ENCODE measurements at places on chromosomes 4 and X.

DNA sequence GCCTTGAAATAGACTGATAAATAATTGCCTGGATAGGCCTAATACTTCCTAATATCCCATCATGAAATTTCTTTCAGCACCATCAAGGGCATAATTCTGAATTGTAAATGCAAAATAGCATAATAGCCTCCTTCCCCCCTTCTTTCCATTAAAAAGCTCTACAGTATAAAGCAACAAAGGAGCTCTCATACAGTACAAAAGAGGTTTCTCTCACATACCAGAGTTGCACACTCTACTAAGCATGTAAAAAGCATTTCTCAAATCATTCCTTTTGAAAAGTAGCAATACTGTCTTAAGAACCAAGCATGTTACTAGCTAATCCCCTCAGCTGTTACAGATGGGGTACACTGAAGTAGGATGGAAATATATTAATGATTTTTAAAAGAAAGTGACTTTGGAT lies 509.0 kb downstream of the KLHL13 start:
- DNase-seq: no peak

DNA sequence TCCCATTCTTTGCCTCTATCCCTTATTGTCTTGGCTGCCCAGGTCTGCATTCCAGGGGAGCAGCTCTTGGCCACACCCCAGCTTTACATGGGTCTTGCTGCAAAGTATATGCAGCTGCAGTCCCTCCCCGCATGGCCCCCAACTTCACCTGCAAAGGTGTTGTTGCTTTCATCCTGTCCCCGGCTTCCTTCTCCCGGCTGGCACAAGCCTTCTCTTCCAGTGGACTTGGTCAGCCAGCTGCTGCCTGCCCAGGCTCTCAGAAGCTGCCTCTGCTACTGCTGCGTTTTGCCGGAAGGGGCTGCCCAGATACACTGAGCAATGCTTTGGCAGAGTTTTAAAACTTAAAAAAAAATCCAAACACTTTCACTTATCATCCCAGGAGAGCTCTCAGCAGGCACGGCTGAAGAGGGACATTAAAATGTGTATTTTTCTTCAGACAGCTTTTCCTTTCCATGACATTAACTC lies 121.2 kb upstream of the PDLIM3 start:
- no peak for DNase-seq

GRCh38 chr4:91488946-91489345 lies 814.8 kb upstream of the GRID2 start:
- DNase-seq: no peak

DNA sequence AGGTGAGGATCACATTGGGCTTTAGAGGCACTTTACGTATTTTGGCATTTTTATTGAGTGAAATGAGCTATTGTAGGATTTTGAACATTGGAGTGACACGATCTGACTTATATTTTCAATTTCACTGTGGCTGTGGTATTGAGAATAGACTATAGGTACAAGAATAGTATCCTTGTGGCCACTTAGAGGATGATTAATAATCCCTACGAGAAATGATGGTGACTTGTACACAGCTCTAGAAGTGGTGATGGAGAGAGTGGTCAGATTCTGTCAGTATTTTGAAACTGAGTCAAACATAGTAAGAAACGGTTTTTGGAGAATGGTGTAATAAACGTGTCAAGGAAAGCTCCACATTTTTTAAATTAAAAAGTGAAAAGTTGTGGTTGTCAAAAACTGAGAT lies 494.7 kb downstream of the EPHA5 start:
- DNase-seq: no peak

DNA sequence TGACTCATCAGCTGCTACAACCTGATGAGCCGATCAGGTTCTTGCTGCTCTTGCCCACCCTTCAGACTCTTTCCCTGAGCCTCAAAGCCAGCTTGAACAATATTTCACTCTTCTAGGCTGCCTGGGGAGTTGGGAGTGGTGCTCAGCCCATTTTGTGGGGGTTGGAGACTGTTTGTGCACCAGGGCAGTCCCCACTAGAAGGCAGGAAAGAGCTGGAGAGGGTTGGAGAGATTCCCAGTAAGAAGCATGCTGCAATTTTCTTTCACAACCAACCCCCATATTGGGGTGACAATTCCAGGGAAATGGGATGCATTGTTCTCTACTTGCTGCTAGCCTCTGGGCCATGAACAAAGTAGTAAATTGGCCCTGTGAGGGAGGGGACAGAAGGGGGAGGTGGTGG lies 44.1 kb downstream of the SLC16A2 start:
- DNase-seq: no peak

DNA sequence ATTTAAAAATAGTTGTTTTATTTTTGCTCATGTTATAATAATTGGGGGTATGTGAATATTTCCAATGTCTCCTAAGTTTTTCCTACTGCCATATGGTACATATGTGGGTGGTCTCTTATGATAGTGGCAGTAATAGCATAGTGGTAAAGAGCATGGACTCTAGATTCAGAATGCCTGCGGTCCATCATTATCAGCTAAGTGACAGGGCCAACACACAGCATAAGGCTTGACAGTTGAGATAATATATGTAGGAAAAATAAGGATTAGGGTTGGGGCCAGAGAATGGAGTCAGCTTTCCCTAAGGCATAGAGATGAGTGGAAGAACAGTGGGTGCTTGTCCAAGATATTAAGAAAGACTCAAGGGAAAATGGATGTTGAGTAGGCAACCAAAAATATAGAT lies 2707.5 kb downstream of the PCDH7 start:
- no peak for DNase-seq

- no peak for DNase-seq
Measured at GRCh38 chrX:142250502-142250901, 45.4 kb upstream of the MAGEC2 start.

DNA sequence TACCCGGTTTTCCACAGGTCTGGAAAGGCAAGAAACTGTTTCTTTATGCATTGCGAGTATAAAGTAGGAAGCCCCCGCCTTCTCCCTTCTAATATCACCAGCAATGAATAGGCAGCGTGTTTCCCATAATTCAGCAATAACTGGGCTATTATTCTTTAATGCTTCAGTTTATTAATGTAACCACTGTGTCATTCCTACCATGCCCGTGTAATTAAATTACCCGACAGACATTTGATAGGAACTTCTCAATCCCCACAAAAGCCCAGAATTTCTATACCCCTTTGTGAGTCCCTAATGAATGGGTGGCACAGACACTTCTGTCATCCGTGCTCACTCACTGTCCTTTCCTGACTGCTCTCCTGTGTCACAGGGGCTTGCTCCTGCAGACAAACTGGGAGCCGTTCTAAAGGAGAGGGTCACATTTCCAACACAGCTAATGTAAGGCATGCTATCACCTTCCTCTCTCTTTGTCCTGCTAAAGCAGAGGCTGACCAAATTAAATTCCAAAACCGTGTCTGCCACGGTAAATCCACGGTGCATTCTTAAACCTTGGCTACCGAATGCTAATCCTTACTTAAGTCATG lies 108.5 kb upstream of the MID1 start:
- DNase-seq: no peak

GRCh38 chr4:160795216-160795615 lies 1368.6 kb downstream of the FSTL5 start:
- DNase-seq: no peak

DNA sequence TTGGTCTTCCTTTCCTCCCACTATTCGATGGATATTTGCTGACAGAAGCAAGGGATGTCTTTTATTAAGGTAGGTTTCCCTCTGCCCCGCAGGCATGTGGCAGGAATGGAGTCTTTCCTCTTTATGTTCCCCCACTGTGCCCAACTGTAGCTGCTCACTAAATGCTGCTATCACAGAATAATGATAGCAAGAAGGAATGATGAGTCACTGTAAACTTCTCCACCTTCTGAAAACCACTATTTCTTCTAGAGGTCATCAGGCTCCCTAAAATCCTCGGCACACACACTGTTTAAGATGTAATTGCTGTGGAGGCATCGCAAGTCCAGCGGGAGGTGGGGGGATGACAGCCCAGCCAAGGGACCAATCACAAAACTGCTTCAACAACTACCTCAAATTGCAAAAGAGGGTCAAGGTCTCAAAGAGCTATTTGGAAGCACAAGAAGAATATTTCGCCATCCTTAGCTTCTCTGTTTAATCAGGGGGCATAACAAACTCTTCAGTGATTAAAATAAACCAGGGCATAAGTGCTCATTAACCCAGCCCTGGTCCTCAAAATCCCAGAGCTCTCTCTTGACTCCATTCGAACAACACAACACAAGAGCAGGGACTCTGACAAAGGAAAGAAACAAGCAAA lies 13.9 kb downstream of the QDPR start:
- no peak for DNase-seq

DNA sequence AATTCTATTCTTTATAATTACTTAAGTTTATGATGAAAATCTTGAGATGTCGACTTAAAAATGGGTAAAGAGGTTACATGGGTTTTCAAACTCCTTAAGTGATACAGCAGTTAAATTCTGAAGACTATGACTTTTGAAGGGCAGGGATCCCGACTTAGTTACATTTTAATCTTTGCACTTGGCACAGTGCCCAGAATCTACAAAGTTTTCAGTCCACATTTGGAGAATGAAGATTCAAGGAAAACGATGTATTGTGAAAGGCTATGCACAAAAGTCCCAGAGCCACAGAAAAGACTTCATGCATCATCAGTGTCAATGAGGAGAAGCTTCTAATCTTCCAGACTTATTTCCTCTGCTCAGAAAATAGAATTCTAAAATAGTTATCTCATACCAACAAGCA lies 36.3 kb upstream of the GRPR start:
- no peak for DNase-seq

DNA sequence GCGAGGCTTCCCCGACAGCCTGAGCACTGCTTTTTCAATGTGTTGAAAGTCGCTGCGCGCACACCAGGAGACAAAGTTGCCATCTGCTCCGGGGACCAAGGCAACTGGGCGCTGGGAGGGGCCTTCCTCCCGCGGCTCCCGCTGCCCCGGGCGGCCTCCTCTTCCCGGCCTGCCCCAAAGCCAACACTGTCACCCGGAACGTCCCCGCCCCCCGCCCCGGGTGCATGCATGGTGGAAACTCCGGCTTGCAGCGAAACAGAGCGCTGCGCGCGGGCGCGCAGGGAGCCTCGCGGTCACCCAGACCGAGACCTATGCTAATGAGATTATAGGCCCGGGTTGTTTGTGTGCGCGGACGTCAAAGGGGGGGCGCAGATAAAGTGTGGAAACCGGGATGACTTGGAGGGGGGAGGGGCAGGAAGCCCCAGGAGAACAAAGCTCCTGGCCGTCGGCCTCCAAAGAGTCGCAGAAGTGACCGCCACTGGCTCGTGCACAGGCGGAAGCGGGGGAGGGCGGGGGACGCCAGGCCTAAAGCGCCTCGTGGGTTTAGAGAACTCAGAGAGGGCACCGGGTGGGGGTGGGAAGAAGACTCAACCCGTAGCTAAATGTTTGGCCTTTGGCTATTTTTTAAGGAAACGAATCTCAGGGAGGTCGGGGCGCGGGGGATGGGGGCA lies 88.8 kb downstream of the BCOR start:
- DNase-seq: no peak

GRCh38 chr4:127344071-127344470 lies 288.7 kb upstream of the INTU start:
- DNase-seq: no peak

- no peak for DNase-seq
Measured at GRCh38 chr4:154014407-154015321, 225.8 kb upstream of the SFRP2 start.
